ENCODE measurements at places on chromosomes 7 and 10. TPM values are rescaled to one million over a fixed set of nuclear protein-coding genes. Genes with fewer than 3 reads are reported as not detected.

HOXA1 gene
- 1.4 TPM for total RNA-seq

COL28A1 gene
- 0.35 TPM for total RNA-seq

DNA sequence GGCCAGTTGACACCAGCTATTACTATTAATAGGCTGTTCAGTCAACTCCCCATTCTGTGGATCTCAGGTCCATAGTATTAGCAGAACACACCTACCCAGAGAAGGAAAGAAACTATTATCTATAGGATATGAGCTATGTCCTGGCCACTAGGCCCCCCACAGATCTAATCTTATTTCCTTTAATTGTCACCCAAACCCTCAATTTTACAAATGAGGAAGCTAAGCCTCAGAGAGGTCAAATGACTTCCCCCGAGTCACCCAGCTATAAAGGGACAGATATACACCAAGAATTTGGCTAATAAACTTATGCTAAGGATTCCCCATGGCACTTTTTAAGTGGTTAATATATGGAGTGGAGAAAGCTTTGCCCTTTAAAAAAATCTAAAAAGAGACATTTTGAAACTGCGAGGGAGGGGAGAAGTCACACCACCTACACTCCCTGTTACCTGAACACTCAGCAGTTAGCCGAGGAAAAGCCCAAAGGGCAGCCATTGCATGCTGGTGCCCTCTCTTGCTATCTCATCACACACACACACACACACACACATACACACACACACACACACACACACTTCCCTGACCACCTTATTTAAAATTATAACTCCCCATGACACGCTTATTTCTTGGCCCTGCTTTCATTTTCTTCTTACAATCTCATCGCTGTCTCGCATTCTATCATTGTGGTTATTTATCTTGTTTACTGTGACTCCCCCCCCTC lies 157.0 kb upstream of the ADO start:
- H3K4me3 ChIP-seq: no peak overlapping the region
- no peak overlapping the region for H3K27ac ChIP-seq

GRCh38 chr10:54484186-54484585 lies 316.8 kb downstream of the PCDH15 start:
- DNase-seq: no peak
- H3K36me3 ChIP-seq: no peaks in the 10 kb centered on the region
- no peaks in the 10 kb centered on the region for H3K27me3 ChIP-seq
- H3K27ac ChIP-seq: no peak overlapping the region
- no peaks in the 10 kb centered on the region for H3K4me1 ChIP-seq

DNA sequence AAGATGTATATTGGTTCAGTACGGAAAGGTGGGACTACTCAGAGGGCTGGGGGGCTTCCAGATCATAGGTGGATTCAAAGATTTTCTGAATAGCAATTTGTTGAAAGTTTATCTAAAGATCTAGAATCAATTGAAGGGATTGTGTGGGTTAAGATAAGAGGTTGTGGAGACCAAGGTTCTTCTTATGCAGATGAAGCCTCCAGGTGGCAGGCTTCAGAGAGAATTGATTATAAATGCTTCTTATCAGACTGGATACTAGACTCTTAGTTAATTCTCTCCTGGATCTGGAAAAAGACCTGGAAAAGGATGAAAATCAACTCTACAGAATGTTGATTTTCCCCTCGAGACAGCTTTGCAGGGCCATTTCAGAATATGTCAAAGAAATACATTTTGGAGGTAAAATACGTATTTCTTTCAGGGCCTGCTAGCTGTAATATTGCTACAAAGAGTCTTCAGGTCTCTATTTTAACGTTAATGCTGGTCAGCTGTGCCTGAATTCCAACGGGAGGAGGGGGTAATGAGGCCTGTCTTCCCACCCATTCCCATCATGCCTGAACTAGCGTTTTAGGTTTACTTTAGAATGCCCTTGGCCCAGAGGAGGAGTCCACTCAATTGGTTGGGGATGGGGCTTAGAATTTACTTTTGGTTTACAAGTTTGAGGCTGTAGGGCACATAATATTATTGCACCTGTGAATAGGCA lies 12.8 kb upstream of the GPR15LG start:
- peaks cover 4% of the 10 kb centered on the region for H3K27me3 ChIP-seq
- no peaks in the 10 kb centered on the region for H3K4me1 ChIP-seq
- no peaks in the 10 kb centered on the region for H3K36me3 ChIP-seq
- no peak overlapping the region for H3K27ac ChIP-seq
- H3K4me3 ChIP-seq: no peak overlapping the region
- no peak for DNase-seq

DNA sequence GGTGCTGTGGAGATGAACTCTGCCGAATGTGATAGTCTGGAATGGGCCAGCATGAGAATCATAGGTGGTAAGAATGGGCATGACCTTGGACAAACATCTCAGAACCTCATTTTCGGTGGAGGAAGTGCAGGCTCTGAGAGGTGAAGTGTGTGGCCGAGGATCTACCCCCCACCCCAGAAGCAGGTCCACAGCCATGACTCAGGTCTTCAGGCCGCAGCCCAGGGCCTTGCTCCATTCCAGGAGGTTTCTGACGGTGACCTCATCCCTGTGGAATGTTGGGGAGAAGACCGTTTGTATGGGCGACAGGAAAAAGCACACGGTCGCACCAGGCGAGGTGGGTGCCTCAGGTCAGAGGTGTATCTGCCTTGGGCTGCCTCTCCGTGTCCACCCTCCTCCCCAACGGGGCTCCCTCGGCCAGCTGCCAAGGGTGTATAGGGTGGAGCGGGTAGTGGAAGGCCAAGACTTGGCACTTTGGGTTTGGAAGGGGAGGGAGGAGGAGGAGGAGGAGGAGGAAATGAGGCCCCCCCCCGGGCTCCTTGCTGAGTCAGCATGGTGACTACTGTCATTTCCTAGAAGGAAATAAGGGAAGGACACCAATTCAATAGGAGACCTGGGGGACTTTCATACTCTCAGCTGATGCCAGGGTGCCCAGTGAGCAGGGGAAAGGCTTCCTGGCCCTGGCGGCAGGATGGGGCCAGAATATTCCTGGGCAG lies 168.0 kb upstream of the RHEB start:
- DNase-seq: no peak
- no peak overlapping the region for H3K27ac ChIP-seq
- H3K36me3 ChIP-seq: no peaks in the 10 kb centered on the region
- H3K27me3 ChIP-seq: no peaks in the 10 kb centered on the region
- no peaks in the 10 kb centered on the region for H3K4me1 ChIP-seq
- H3K4me3 ChIP-seq: no peak overlapping the region

Data from CD4-positive, CD25-positive, alpha-beta regulatory T cell (primary cell).